Prostate gland (tissue), 2 donors: ENCODE measurements at places on chromosomes 5 and 9. TPM values are rescaled to one million over a fixed set of nuclear protein-coding genes. Genes with fewer than 3 reads are reported as not detected.

DNA sequence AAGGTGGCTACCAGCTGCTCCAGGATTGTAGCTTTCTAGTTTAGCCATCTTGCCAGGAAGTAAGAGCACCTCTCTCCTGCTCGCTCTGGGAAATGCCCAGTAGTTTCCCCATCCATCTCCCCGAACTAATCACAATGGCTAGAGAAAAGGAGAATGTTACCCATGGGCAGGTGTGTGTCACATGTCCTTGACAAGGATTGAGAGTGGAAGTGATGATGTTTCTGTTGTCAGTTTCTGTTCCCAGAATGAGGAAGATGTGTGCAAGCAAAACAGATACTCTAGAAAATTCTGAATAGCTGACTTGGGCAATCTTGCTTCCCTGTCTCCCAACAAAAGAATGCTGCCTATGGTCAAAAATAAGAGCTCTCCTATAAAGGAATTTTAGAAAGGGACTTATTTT, 429.5 kb downstream of the EBF1 start:
- H3K27ac ChIP-seq, result no peak overlapping the region
- no peaks in the 10 kb centered on the region for H3K4me1 ChIP-seq
- no peaks in the 10 kb centered on the region for H3K36me3 ChIP-seq
- DNase-seq, result no peak

DNA sequence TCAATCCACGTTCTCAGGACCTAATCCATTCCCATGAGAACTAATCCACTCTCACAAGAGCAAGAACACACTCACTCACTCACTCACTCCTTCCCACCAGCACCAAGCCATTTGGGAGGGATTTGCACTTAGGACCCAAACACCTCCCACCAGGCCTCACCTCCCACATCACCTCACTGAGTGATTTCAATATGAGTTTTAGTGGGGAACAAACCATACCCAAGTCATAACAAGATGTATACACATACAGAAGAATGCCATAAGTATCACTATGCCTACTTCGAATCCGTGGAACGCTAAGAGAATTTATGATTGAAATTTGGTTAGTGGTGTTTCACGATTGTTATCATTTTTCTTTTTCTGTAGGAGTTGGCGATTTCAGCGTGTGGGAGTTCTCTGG, 29.3 kb upstream of the CTSL start:
- H3K27ac ChIP-seq, result no peak overlapping the region
- no peak overlapping the region for H3K4me3 ChIP-seq
- H3K4me1 ChIP-seq, result no peaks in the 10 kb centered on the region
- no peak for DNase-seq

- no peak overlapping the region for H3K27ac ChIP-seq
- no peaks in the 10 kb centered on the region for H3K4me1 ChIP-seq
- H3K27me3 ChIP-seq, result no peaks in the 10 kb centered on the region
- H3K36me3 ChIP-seq, result no peaks in the 10 kb centered on the region
These were observed 77.3 kb upstream of the ZNF366 start for GRCh38 chr5:72584466-72584865.

DNA sequence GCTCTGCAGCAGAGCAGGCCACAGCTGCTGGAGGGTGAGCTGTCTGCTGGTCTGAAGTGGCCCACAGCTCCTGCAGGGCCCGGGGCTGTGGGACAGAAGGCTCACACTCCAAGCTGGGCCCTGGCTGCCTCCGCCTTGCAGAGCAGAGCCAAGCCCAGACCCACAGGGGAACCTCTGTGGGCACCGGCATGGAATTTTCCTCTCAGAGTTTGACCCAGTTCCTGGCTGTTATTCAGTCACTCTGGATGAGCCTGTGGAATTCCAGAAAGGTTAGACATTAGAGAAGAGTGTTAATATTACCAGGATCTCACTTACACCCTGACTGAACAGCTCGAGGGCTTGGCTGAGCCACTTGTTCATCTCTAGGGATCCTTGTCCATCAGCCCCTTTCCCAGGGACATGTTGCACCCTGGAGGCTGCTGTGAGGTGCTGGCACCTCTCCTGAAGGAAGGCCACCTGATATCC, 17.5 kb downstream of the IL9 start:
- no peaks in the 10 kb centered on the region for H3K36me3 ChIP-seq
- no peak for DNase-seq
- no peak overlapping the region for H3K27ac ChIP-seq
- H3K27me3 ChIP-seq, result no peaks in the 10 kb centered on the region
- H3K4me3 ChIP-seq, result no peak overlapping the region
- H3K4me1 ChIP-seq, result no peaks in the 10 kb centered on the region

DNA sequence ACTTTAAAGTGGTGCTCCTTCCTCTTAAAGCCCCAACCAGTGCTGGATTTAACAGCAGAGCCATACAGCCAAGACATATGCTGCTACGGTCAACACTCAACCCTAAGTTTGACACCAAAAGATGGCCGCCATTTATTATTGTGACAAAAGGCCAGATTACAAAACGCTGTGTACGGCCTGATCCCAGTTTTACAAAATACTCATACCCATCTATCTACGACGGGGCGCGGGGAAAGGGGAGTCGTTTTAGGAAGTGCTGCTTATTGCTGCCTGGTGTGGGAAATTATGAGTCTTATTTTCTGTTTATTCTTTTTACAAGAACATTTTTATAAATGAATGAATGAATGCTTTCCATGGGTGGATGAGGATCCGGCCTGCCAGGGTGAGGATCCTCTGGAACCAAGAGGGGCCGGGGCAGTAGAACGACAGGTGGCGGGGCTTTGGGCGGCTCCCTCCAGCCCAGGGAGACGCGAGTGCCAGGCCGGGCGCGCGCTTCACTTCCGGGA, 457 bp upstream of the IDNK start:
- H3K27me3 ChIP-seq, result no peaks in the 10 kb centered on the region
- DNase-seq, result no peak
- peak overlapping the region; percentile 90 for H3K27ac ChIP-seq
- no peaks in the 10 kb centered on the region for H3K4me1 ChIP-seq

- H3K27me3 ChIP-seq, result peaks cover 3% of the 10 kb centered on the region
- H3K4me1 ChIP-seq, result no peaks in the 10 kb centered on the region
- no peak overlapping the region for H3K27ac ChIP-seq
- H3K36me3 ChIP-seq, result no peaks in the 10 kb centered on the region
- H3K4me3 ChIP-seq, result no peak overlapping the region
- no peak for DNase-seq
These were observed 395.0 kb upstream of the SMARCA2 start for GRCh38 chr9:1619915-1620710.

DNA sequence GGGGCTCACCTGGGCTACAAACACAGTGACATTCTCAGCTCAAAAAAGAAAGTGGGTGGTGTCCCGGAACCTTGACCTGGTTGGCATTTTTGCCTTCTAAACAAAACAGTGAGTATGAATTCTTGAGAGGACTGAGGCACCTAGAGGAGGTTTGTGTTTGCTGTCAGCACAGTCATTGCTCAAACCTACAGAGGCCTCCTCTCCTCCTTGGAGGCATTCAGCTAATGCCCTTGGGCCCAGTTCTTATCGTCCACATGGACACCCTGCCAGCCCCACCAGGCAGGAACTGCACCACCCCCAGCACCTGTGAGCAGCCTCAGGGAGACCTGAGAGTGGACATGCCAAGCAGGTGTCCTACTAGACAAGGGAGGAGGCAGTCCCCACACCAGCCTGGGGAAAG, 156.7 kb downstream of the SYK start:
- H3K4me1 ChIP-seq, result no peaks in the 10 kb centered on the region
- H3K36me3 ChIP-seq, result no peaks in the 10 kb centered on the region
- no peak overlapping the region for H3K4me3 ChIP-seq
- H3K27me3 ChIP-seq, result no peaks in the 10 kb centered on the region
- no peak overlapping the region for H3K27ac ChIP-seq

Gene LTC4S
- 7.8 TPM for total RNA-seq

Gene ADAMTSL1
- 9.8 TPM for total RNA-seq

Gene PCDHGA5
- 4.8 TPM for total RNA-seq

Gene CLIC3
- 6.7 TPM for total RNA-seq

Gene SPINK13
- not detected for total RNA-seq
